ENCODE measurements at places on chromosomes 16 and 17.
A peak's percentile ranks its signal among the peaks of the same experiment; 100 is the strongest.

GRCh38 chr17:34283571-34283970 is 2.0 kb upstream of the CCL11 start:
- H3K36me3 ChIP-seq, result no peaks in the 10 kb centered on the region
- H3K27ac ChIP-seq, result no peak overlapping the region
- no peak for DNase-seq
- H3K4me1 ChIP-seq, result no peaks in the 10 kb centered on the region

DNA sequence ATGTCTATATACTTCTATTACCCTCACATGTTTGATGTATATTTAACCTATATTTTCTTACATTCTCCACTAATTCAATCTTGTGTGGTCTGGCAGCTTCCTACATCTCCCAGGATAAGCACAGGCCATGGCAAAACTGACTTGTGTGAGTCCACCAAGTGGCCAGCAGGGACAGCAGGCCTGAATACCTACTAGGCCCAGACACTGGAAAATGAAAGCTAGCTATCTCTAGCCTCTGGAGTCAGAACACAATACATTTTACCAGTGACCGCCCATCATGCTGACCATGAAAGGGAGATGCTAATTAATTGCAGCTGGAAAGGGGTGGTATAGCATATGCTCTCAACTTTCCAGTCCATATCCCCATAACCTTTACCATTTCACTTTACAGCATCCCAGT is 132.3 kb downstream of the PCTP start:
- no peaks in the 10 kb centered on the region for H3K27me3 ChIP-seq
- H3K27ac ChIP-seq, result no peak overlapping the region
- no peak overlapping the region for H3K4me3 ChIP-seq
- no peak for DNase-seq
- no peaks in the 10 kb centered on the region for H3K36me3 ChIP-seq

DNA sequence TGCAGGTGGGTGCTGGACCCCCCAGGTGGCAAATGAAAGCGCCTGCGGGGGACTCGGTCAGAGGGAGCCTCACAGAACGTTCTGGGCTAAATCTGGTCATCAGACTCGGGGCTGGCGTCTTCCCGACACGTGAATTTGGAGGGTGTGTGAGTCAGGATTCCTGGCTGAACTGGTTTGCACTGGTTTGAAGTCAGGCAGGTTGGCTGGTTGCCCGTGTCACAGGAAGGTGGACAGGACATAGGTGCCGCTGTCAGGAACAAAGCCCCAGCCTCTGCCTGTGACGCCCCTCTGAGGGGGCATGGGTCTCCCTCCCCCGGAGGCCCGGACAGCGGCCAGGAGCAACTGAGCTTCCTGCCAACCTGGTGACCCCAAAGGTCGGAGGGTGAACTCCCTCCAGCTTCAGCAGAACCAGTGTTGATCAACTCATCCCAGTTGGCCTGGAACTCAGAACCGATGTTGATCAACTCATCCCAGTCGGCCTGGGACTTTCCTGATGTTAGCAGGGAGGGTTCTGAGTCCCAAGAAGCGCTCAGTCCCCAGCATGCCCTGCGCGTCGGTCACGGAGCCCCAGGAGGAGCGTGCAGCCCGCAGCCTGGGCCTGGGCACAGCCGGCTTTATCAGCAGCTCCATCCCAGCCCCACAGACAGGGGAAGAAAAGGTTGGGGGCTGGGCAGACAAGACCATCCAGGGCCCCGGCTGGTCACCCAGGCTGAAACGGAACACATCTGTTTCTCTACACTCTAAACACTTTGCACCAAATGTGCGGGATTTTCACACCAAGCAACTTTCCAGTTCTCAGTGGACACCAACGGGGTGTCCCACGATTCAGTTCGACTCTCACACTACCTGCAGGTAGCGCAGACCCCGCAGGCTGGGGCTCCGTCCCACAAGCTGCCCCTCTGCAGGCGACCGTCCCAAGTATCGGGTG is 14.4 kb upstream of the METRNL start:
- no peaks in the 10 kb centered on the region for H3K27me3 ChIP-seq
- DNase-seq, result peak; percentile 92
- no peaks in the 10 kb centered on the region for H3K36me3 ChIP-seq
- peaks cover 22% of the 10 kb centered on the region for H3K4me1 ChIP-seq
- H3K4me3 ChIP-seq, result no peak overlapping the region

DNA sequence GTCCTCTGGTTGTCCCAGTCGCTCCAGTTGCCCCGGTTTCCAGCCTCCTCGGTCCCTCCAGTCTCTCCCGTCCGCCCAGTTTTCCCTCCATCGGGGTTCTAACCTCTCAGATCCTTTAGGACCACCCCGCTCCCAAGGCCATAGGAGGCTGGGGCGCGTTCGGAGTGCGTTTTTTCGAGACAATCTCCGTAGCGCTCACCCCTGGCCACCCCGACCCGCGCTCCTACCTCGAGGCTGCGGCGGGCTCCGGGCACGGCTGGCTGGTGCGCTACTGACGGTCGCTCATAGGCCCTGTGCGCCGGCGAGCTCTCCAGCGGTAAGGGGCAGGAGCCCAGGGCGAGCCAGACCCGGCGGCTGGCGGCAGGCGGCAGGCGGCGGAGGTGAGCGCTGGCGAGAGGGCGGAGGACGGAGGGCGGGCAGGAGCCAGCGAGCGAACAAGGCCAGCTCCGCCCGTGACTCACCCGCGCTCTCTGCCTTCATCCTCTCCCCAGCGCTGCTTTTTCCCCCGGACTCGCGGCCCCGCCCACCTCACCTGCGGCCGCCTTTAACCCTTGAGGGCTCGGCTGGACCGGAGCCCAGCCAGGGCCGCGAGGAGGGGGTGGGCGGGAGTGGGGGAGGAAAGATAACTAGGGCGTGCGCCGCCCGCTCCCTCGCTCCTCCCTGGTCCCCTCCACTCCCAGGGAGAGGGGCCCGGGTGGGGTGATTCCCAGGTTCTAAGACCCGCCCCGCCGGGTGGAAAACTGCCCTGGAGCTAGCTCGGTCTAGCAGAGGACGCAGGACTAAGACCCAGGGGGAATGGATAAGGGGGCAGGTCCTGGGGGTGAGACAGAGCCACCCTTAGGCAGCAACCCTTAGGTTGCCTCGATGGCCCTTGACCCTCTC is at the start of gene SP6:
SP6 (minus strand) TSS at position 472 of the 882 bp plus-strand sequence. CDS start 2,734 bp downstream, outside the sequence.
- H3K4me1 ChIP-seq, result peaks cover 11% of the 10 kb centered on the region
- DNase-seq, result peak; percentile 85
- H3K4me3 ChIP-seq, result peak within 1 kb of the TSS; percentile 41
- H3K36me3 ChIP-seq, result no peaks in the 10 kb centered on the region

DNA sequence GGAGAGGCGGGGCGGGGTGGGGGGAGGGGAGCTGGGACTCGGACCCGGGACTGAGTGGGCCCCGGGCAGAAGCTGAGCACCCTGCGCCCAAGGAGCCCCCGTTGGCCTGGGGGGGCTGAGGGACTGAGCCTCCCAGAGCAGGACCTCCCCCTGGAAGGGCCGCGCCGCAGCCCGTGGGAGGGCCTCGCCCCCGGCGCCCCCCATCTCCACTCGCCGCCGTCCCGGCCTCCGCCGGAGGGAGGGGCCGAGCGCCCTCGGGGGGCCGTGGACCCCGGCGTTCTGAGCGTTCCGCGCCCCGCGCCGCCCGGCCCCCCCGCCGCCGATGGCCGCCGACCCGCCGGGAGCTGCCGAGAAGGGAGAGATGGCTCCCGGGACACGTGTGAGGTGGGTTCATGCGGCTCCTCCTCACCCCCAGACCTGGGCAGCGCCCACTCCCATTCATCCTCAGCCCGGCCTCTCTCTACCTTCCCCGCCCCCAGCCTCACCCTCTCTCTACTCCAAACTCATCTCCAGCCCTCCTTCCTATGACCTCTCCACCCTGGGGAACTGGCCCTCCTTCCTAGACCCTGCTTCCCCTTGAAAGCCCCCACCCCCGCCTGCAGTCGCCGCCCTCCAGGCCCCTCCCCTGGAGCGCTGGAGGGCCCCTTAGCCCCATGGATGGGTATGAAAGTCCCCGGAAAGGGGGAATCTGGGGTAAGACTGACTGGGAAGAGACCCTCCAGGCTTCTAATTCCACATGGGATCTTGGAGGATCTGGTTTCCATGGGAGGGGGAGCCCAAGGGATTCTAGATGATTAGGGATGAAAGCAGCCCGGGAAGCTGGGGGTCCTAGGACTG is 922 bp downstream of the FBXL19 start:
- peaks cover 10% of the 10 kb centered on the region for H3K4me1 ChIP-seq
- peak overlapping the region; percentile 63 for H3K27ac ChIP-seq
- DNase-seq, result no peak
- H3K27me3 ChIP-seq, result no peaks in the 10 kb centered on the region

DNA sequence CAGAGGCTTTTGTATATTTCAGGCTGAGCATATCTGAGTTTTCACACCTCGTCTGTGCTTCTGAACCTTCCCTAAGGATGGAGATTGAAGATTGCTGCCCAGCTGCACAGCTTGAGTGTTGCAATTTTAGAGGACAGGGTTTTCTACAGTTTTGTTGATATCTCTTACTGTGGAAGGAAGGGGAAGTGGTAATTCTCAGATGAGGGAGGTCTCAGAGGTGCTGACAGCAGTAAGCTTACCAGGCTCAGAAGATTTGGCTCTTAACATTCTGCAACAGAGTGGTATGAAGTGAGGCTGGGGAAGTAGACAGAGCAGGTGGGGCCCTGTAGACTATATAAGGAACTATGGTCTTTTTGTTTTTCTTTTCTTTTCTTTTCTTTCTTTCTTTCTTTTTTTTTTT is 45.8 kb upstream of the ARHGAP17 start:
- H3K27me3 ChIP-seq, result no peaks in the 10 kb centered on the region
- DNase-seq, result no peak
- no peaks in the 10 kb centered on the region for H3K4me1 ChIP-seq

GRCh38 chr17:4375039-4375748 is 8.7 kb upstream of the UBE2G1 start:
- H3K36me3 ChIP-seq, result no peaks in the 10 kb centered on the region
- no peaks in the 10 kb centered on the region for H3K27me3 ChIP-seq
- H3K27ac ChIP-seq, result no peak overlapping the region
- no peak for DNase-seq
- no peaks in the 10 kb centered on the region for H3K4me1 ChIP-seq
